ENCODE measurements at places on chromosomes 6 and 20. TPM values are rescaled to one million over a fixed set of nuclear protein-coding genes. Genes with fewer than 3 reads are reported as not detected.

DNA sequence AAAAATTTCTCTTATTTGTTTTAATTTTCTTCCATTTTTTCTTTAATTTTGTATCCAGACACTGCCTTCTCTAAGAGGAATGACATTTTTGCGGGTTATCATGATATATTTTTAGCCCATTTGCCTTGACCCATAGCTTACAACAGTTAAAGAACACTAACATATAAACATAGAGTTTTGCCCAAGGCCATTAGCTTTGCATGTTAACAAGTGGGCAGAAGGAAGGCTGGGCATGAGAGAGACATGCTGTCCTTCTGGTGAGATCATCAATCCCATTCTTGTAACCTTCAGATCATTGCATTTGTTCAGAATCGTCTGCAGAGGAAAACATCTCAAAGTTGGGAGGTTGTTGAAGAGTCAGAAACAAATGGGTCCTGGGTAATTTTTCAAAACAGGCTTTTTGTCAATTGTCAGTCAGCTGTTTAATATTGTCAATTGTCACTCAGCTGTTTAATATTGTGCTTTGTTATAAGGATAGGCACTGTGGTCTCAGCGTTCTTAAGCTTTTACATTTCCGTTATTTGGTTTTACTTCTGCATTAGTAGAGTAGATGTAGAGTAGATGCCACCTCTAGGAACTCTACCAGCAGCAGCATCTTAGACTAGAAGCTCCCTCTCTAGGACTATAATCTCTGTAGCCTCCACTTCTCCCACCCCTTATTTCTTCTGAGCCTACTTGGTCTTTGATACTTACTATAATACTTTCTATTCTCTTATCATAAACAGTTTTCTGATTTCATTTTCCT is 243.1 kb downstream of the ESR1 start:
- DNase-seq = no peak

DNA sequence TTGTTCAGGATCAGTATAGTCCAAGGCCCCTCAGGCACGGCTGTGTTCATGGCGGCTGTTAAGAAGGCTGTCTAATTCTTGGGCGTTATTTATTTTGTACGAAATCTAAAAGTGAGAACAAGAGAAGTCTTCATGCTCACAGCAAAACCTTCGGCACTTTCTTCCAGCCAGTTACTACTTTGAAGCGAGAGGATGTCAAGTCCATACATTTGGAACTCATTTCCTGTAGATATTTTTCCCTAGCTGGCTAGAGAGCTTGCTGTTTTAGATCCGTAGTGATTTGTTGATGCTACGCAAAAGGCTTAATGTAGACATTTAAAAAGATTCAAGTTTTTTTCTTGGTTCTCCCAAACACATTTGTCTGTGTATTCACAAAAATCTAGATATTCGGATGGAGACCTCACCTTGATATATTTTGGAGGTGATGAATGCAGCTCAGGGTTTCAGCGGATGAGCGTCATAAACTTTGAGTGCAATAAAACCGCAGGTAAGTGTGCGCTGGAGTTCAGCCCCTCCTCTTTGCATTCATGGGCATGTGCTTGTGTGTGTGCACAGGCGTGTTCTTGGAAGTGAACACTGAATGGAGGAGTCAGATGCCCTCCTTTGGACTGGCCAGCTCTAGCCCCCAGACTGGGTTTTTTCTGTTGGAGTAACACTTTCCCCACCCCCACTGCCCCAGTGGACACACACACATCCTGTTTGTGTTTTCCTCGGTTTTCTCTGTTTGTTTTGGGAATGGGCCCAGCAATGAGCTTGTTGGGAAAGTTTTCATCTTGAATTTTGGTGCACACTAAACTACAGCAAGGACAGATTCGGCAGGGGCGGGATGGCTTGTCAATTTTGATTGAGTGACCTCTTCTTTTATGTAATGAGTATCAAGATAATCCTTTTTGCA is 65.4 kb downstream of the IGF2R start:
- no peak for DNase-seq

DNA sequence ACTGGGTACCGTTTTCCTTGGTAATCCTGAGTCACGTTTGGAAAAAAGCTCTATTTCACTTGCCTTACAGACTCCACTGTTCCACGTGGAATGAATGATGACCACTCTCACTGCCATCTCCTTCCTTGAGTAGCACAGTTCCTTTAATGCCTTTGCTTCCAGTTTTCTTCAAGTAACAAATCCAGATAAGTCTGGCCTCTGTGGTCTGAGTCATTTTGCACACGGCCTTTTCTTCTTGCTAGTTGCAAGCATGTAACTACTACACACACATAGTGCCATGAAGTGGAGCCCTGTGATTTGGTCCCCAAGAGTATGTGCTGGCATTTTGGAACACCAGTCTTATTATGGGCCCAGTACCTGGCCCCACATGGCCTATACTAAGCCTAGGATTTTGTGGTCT is 182.8 kb downstream of the SASH1 start:
- DNase-seq = no peak

DNA sequence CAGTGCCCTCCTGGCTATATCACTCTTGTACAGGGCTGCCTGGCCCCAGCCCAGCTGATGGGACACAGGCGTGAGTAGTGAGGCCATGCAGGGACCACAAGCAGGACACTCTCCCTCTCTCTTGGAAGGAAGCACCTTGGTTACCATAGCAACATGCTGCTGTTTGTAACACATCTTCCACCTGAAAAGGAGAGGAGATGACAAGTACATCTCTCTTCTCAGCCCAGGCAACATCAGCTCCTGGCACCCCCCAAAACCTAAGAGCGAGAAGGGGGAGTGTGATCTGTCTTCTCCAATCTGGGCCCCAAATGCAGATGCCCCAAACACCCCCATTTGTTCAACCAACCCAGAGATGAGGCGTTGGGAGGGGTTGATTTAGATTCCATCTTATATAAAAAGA is 49.9 kb downstream of the KCNB1 start:
- DNase-seq = no peak

DNA sequence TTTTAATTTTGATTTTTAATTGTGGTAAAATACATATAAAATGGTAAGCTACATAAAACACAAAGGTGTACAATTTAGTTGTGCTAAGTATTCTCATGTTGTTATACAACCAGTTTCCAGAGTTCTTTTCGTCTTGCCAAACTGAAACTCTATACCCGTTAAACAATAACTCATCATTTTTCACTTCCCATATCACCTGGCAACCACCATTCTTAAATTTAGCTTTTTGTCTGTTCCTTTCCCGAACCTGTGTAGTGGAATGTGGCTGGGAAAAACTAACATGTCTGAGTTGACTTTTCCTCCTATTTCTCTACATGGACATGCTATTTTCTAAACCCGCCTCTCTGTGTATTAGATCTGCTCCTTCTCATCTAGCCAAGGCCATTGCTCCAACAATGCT is 27.6 kb downstream of the RPRD1B start:
- no peak for DNase-seq

GRCh38 chr6:147467886-147468285 is 40.6 kb upstream of the SAMD5 start:
- no peak for DNase-seq

DNA sequence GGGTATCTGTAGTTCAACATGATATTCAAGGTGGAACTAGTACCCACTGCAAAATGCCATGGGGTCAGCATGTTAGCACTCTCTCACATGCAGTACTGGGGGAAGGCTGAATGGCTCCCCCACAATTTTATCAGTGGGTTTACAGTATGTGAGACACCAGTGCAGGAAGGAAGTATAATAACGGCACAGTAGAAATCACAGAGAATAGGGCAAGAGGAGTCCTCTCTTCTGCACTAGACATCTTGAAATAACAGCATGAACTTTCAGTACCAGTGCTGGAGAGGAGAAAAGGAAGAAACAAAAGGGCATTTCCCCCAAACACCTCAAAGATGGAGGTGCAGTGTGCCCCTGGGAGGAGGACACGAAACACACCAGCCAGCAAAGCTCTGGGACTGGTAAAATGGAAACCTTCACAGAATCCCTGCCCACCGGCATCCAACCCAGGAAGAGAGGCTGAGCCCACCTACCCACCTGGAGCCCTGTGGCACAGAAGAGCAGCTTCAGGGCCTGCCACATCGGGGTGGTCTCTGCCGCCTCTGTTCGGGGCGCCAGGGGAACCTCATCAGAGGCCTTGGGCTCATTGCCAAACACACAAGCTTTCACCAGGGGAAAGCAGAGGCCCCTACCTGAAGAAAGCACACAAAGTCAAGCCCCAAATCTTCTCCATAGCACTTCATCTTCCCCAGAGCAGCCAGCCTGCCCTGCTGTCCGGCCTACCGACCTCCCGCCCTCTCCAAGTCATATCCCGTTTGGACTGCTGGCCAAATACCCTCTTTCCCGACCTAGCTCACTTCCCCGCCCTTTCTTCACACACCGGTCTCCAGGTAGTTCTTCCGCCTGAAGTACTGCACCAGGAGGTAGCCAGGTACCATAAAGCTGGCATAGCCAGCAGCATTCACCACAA is 1.2 kb downstream of the SLC35B2 start:
- no peak for DNase-seq

DNA sequence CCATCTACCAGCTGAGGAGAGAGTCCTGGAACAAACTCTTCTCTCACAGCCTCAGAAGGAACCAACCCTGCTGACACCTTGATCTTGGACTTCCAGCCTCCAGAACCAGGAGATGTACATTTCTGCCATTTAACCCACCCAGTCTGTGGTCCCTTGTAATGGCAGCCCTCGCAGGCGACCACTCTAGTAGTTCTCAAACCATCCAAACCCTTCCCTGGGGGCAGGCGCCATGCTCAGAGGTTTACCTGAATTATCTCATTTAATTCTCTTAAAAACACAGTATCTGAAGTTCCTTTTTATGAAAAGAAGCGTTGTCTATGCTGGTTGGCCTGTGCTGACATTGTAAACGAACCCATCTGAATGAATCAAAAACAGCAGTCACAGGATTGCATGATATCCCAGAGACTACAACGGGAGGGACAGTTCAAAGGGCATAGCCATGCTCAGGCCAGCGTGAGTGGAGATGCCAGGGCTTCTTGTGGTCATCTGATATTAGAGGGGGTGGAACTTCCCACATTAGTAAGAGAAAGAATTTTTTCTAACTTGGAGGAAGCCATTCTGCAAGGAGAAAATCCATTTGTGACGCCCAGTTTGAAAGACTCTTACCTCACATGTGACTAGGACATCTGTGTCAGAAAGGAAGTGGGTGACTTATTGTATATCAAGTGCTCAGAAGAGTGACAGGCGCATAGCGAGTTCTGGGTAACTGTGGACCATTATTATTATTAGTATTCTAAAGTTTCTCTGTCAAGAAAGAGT is 17.2 kb upstream of the TAGAP start:
- no peak for DNase-seq

- no peak for DNase-seq
Measured at GRCh38 chr6:961407-961960, 268.5 kb upstream of the EXOC2 start.

The SLC22A7 gene
- not detected for total RNA-seq

The HFE gene
- total RNA-seq = 15.8 TPM

The PLCB4 gene
- 16.1 TPM for total RNA-seq

Data from SK-MEL-5 (cell line).